HFF-Myc (cell line): ENCODE measurements at places on chromosomes 5 and 9.

- DNase-seq: no peak
These were observed 154.8 kb downstream of the SGCD start for GRCh38 chr5:156481741-156482140.

GRCh38 chr9:31103836-31104235 lies 1280.6 kb upstream of the ACO1 start:
- no peak for DNase-seq

DNA sequence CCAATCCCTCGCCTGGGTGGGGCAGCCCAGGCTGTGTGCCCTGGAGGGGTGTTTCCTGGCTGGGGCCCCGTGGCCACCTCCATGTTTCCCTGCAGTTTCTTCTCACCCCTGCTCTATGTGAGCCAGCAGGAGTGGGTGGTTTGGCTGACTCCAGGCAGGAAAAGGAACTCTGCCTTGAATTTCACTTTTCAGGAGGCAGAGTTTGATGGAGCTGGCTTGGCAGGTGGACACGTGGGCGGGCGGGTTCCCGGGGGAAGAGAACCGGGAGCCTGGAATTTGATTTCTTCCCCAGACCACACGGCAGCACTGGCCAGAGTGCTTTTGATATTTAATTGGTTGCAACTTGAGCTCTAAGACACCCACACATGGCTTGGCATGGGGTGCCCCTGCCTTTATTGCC lies 119.8 kb upstream of the PANK3 start:
- no peak for DNase-seq

GRCh38 chr5:56737951-56738606 lies 77.3 kb upstream of the MAP3K1 start:
- DNase-seq: no peak

- DNase-seq: no peak
These were observed 629.2 kb downstream of the BNC2 start for GRCh38 chr9:16241231-16241630.

- DNase-seq: no peak
These were observed 164.3 kb downstream of the SLC24A2 start for GRCh38 chr9:19624519-19624918.
